ENCODE measurements at places on chromosomes 2 and 18.

GRCh38 chr18:59202258-59202820 is 17.6 kb upstream of the GRP start:
- DNase-seq = no peak

DNA sequence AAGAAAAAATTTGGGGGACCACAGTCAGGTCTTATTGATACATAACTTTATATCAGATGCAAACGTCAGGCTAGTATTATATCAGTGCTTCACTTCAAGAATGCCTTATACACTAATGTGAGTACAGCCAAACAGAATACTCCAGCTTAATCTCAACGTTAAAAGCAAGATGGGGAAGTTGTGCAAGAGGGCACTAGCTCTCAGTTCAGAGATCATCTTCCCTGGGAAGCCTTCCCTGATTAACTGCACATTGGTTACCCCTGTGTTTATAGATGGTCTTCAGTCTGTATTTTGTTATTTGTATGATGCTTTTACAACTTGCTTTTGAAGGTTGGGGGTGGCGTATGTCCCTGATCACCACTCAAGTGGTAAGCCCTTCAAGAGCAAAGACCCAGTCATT is 11.4 kb downstream of the EPAS1 start:
- no peak for DNase-seq

- no peak for DNase-seq
These were observed 11.9 kb downstream of the GBX2 start for GRCh38 chr2:236156095-236156859.

GRCh38 chr2:83817511-83817910 is 641.6 kb downstream of the SUCLG1 start:
- no peak for DNase-seq

DNA sequence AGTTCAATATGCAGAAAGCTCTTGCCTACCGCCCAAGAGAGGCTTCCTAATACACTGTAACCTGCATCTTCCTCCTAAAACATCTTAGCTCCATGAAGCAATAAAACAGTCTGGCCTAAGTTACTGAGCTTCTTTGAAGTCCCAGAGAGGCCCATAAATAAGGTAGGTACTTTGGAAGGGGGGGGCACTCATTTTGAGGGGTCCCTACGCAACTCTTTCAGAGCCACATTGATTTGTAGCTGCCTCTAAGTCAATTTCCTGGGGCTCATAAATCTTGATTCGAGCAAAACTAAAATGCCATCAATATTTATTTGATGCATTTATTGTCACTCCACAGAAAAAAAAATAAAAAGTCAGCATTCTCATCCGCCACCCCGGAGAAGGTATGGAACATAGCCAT is 60.4 kb upstream of the SIX2 start:
- DNase-seq = no peak

DNA sequence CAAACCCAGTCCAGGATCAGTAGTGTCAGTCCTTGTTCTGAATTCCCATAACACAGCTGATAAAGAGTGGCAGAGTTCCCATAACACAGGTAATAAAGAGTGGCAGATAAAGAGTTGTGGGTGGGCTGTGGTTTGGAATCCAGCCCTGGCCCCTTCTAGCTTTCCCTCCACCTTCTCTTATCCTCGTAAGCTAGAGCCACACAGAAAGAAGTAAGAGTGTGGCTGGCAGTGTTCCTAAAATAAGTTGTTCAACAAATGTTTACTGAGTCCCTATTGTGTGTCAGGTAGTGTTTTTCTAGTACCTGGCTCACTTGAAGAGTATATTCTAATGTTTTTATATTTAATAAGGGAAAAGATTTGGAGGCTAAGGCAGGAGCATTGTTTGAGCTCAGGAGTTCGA is 65.0 kb upstream of the BCL2L11 start:
- DNase-seq = no peak

DNA sequence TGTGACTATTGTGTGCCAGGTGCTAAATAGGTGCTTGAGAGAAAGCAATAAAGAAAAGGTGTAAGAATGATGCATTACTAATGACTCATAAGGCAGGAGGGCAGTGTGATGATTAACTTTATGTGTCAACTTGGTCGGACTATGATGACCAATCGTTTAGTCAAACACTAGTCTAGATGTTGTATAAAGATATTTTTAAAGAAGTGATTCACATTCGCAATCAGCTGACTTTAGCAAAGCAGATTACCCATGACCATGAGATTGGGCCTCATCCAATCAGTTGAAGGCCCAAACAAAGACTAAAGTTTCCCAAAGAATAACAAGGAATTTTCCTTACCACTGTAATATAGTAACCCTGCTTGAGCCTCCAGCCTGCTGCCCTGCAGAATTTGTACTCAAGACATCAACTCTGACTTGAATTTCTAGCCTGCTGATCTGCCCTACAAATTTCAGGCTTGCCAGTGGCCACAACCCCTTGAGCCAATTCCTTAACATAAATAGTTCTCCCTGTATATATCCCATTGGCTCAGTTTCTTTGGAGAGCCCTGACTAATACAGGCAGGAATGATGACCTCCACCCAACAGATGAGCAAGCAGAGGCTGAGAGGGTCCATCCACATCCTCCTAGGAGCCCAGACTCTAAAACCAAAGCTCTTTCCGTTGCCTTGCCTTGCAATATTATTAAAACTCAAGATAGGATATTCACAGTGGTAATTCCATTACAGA is 132.6 kb downstream of the ACTR3 start:
- no peak for DNase-seq

DNA sequence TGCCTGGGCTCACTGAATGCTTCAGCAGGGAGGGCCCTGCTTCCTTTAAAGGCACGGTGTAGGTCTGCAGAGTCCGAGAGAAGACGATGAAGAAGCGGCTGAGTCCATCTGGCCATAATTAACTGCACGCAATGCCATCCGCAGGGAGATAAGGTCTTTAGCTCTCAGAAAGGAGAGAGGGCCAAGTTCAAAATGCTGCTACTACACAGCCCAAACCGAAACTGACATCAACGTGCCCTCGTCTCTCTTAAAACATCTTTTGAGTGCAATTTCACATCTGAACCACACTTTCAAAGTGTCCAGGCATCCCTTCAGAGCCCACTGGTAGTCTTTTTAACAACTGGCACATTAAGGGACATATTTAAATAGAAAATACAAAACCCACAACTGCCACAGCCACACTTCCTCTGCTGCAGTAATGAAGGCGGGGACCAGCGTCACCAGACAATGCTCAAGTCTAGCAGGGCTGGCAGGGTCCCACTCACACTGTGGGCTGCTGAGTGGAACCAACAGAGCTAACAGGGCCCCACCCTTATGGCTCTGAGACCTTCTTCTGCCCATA is 35.8 kb downstream of the ST3GAL5 start:
- DNase-seq = no peak

All from H7 (cell line).